ENCODE measurements at places on chromosomes 2 and 18.

DNA sequence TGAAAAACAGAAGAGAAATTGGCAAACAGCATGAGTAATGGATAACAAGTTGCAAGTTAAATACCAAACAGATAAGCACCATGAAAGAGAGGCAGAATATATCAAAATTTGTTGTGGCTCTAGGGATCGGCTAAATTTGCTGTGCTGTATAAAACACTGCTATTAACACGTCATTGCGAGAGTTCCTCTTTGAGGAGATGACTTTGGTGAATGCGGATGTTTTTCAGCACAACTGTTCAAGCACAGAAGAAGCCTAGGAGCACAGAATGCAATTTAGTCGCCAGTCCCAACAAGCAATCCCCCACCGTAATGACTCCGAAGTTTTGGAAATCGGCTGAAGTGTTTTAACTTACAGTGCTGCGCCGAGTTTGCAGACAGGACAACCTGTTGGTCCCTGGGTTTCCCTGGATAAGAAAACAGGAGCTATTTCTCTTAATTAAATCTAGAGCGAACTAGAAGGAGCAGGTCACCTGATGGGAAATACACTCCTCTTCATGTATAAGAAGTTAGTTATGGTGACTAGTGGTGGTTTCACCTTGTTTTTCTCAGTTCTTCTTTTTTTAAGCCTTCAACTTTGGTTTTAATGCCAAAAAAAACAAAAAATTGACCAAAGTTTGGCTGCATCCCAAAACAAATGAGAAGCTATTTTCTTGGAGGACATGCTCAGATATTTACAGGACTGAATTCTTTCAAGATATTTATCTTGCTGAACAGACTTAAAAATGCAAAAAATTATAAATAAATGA is 454.1 kb upstream of the SALL3 start:
- DNase-seq: no peak

GRCh38 chr2:202113571-202114142 is 40.6 kb downstream of the KIAA2012 start:
- DNase-seq: no peak

GRCh38 chr2:134231965-134232340 is 21.9 kb upstream of the MGAT5 start:
- no peak for DNase-seq

GRCh38 chr2:47299555-47299954 is 103.4 kb upstream of the MSH2 start:
- DNase-seq: no peak

DNA sequence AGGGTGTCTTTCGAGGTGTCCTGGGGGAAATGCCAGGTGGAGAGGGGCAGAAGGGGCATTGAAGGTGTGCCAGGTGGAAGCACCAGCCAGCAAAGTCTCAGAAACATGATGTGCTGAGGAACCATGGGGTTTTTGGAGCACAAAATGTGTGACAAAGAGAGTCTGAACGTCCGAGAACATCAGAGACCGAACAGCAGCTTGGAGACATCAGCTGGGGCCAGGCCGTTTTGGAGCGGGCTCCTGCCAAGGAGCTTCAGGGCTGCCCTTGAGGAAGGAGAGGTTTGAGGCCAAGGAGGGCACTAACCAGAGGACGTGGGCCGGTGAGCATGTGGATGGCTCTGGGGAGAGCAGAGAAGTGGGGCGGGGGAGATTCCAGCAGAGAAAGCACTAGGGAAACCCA is 5.3 kb upstream of the MBP start:
- no peak for DNase-seq

DNA sequence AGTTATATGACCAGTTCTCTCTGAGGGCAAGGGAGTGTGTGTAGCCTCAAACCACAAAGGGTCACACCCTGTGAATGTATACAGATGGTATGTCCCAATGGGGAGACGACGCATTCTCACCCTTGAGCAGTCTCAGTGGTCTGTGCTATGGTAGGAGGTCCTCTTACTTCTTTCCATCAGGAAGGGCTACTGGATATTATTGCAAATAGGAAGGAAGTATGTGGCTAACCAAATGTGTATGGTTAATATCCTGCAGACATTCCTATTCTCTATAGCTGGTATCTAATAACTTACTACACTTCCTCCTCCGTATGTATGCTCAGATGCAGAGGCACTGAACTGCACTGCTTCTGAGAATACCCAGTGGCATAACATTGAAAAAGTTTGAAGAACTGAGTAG is 306.7 kb upstream of the CCDC68 start:
- no peak for DNase-seq

- DNase-seq: no peak
These were observed 18.9 kb downstream of the CAB39 start for GRCh38 chr2:230731512-230731911.

- no peak for DNase-seq
These were observed 43.4 kb upstream of the IGFBP2 start for GRCh38 chr2:216589791-216590190.

- DNase-seq: no peak
These were observed 31.5 kb downstream of the FAP start for GRCh38 chr2:162211732-162212131.

DNA sequence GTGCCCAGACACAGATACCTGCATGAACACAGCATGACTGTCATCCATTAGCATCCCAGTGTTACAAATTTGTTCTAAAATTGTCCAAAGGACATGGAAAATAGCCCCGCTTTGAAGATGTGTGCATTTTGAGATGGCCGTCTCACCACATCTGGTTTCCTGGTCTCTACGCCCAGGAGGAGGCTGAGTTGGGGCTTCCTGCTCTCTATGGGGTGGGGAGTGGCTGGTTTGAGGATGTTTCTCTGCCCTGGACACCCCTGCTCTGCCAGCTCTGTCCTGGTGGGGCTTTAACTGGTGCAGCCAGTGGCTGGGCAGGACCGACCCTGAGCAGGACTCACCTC is 74.6 kb upstream of the SMAD7 start:
- DNase-seq: no peak

GRCh38 chr2:118763797-118764196 is 83.7 kb downstream of the EN1 start:
- no peak for DNase-seq

DNA sequence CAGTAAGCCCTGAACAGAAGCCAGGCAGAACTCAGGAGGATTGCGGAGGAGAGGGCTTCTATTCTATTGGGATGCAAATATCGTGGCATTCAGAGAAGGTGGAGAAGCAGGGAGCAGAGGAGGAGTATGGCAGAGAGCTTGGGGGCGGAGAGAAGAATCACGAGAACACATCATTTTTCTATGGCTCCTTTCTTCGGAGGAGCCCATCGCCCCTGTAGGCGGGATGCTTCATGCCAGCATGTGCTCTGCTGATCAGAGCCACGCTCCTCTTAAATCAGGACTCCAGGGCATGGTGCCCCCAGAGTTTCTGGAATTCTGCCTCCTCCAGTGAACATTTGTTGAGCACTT is 71.1 kb downstream of the CIB4 start:
- DNase-seq: no peak

DNA sequence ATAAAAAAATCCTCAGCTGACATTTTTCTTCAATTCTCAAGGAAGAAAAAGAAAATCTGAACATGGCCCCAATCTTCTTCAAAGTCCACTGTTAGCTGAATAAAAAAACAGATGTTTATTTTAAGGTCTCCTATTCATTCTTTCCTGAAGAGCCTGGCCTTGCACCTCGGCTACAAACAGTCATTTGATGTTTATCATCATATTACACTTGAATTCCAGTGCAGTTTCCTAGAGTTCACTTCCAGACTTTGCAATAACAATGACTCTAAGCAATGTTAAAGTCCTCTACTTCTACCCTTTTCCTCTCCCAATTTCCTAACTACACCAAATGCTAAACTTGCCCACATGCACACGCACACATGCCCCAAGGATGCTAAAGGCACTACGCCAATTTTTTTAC is 70.1 kb downstream of the NOL10 start:
- no peak for DNase-seq

DNA sequence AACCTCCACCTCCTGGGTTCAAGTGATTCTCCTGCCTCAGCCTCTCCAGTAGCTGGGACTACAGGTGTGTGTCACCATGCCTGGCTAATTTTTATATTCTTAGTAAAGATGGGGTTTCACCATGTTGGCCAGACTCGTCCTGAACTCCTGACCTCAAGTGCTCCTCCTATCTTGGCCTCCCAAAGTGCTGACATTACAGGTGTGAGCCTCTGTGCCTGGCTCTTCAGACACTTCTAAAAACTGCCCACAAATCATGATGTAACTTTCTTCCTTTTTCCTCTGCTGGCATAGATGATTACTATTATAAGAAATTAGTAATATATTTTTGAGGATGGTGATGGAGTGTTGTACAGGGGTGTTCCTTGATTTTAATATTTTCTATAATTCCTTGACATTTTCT is 6.0 kb downstream of the OSBPL6 start:
- DNase-seq: no peak

- no peak for DNase-seq
These were observed 111.9 kb upstream of the VRK2 start for GRCh38 chr2:57934659-57935058.

GRCh38 chr2:227414846-227415245 is 27.1 kb upstream of the SCYGR1 start:
- no peak for DNase-seq

GRCh38 chr18:43060020-43060419 is 55.5 kb downstream of the RIT2 start:
- no peak for DNase-seq

- no peak for DNase-seq
These were observed 106.0 kb downstream of the DTNB start for GRCh38 chr2:25567406-25567805.

- no peak for DNase-seq
These were observed 290.0 kb upstream of the SALL3 start for GRCh38 chr18:78689606-78690005.

DNA sequence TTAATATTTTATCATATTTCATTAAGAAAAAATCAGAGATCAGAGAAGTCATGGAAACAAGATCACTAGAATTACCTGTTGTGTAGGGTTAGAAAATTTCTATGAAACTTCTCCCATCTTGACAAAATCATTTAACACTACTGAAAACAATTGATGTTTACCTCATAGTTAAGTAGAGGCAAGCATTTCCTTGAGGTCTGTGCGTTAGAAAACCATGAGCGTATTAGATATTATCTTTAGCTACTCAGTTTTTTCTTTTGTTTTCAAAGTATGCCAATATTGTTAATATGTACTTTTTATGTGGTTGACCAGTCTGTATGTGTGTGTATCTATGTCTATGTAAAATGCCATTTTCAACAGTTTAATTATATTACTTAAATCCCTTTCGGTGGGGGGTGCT is 335.7 kb downstream of the PARD3B start:
- DNase-seq: no peak

GRCh38 chr2:175462246-175462645 is 280.7 kb upstream of the ATP5MC3 start:
- no peak for DNase-seq

DNA sequence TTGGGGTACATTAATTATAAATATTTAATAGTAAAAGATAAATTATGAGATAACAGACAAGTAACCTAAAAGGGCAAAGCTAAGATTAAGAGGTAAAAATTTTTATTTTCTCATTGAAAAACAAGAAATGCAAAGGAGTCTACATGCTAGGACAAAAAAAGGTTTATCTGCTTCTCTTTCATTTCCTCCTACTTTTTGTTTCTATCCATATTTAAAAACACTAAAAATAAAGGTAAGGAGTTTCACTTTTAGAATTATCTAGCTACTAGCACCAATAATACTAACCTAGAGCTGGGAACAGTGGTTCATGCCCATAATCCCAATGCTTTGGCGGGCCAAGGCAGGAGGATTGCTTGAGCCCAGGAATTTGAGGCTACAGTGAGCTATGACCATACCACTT is 1551.7 kb upstream of the SLC39A10 start:
- no peak for DNase-seq

- DNase-seq: no peak
These were observed 125.0 kb upstream of the MSH6 start for GRCh38 chr2:47657886-47658489.

DNA sequence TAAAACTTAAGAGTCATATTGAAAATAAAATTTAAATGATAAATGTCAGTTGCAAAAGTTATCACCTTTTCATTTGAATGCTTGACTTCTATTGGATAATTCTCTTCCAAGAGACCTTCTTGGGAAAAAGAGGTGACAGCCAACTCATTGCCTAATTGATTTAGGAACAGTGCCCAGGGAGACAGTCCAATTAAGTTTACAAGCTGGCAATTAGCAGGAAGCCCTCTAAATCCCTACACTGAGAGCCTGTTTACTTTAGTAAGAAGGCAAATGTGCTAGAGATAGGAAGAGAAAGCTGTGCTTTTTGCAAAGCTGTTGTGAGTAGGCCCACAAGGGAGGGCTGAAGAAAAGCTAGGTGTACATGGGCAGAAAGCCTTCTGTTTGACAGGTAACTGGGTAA is 189.1 kb downstream of the WDPCP start:
- no peak for DNase-seq

DNA sequence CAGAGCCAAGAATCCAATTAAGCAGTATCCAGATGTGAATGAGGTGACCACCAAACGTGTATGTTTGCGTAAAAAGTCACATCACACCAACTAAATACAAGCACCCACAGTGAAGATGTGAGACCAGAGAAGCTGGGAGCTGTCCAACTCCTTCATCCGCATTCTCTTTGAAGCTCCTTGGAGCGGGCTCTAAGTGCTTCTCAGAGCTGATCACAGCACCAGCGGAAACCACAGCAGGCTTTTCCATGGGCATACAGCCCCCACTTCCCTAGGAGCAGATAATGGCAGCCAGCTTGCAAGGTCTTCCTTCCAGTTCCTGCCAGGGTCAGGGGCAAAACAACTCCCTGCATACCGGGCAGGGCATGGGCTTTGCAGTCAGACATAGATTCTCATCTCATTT is 36.4 kb downstream of the REEP1 start:
- DNase-seq: no peak

GRCh38 chr18:49345931-49346696 is 114.3 kb downstream of the DYM start:
- no peak for DNase-seq

GRCh38 chr2:215019521-215020145 is 118.8 kb downstream of the ABCA12 start:
- no peak for DNase-seq

GRCh38 chr2:110861616-110862260 is 129.4 kb downstream of the ACOXL start:
- no peak for DNase-seq

GRCh38 chr2:207341804-207342203 is 176.1 kb upstream of the KLF7 start:
- no peak for DNase-seq

DNA sequence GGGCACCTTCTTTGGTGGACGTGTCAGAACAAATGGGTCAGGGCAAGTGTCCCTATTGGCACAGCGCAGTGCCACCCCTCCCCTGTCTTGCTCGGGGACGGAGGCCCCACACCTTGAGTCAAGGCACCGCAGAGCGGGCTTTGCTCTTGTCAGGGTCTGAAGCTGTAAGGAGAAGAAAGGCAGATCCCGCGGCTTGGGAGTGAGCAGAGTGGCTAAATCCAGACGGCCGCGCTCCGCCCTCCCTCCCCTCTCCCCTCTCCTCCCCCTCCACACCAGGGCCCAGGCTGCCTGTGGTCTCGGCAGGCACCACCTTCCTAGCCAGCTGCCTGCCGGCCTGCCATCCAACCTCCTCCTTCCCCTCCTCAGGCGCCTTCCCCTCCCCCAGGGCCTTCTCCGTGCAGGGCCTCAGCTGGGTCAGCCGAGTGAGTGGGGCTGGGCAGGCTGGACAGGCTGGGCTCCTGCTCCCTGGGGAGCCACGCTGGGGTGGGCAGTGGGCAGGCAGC is 25.8 kb downstream of the SPEG start:
- no peak for DNase-seq

Data from stimulated activated CD8-positive, alpha-beta memory T cell treated with anti-CD3 and anti-CD28 coated beads, Interleukin-7, amount 100 ng/mL, for 1 hour (primary cell).